ENCODE measurements at places on chromosomes 16 and 17.

GRCh38 chr17:6508519-6509030, 47.8 kb downstream of the PITPNM3 start:
- DNase-seq = no peak

DNA sequence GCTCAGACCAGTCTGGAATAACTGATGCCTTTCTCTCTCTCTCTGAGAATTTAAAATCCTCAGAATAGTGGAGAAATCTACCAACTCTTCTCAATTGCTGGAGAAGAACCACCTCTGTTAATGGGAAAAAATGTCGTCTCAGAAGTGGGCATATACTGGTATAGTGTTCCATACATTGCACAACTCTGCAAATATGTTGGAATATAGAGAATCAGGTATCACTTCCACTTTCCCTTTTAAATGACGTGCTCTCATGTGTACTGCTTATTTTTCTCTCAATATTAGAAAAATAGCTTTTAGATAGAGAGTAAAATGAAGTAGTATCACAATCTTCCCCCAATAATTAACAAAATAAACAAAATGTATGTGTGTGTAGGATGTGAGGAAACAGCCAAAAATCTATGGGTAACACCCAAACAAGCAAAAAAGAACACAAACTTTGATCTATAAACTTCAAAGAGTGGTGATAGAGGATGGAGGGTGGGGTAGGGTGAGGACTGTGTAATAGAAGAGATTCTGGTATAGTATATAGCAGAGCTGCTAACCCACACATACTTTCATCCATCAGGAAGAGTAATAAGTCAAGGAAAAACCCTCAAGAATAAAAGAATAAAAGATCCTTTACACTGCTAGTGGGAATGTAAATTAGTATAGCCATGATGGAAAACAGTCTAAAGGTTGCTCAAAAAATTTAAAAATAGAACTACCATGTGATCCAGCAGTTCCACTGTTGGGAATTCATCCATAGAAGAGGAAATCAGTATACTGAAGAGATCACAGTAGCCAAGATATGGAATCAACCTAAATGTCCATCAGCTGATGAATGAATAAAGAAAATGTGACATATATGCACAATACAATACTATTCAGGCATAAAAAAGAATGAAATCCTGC, 46.9 kb downstream of the NFATC3 start:
- no peak for DNase-seq

DNA sequence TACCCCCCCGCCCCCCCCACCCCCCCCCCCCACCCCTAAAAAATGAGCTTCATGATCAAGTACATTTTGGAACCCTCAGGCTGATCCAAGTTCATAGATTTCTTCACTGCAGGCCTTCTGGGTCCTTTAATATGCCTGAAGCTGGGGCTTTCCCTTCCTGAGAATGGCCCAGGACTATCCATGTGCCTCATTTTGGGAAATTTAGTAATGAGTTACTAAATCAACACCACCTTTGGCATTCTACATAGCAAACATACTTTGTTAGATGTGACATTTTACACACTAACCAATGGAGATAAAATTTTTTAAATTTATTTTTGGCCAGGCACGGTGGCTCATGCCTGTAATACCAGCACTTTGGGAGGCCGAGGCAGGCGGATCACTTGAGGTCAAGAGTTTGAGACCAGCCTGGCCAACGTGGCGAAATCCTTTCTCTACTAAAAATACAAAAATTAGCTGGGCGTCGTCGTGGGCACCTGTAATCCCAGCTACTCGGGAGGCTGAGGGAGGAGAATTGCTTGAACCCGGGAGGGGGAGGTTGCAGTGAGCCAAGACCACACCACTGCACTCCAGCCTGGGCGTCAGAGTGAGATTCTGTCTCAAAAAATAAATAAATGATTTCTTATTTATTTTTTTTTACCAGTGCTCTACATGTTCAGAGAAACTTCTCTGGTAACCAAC, 14.0 kb downstream of the HERPUD1 start:
- DNase-seq = no peak

DNA sequence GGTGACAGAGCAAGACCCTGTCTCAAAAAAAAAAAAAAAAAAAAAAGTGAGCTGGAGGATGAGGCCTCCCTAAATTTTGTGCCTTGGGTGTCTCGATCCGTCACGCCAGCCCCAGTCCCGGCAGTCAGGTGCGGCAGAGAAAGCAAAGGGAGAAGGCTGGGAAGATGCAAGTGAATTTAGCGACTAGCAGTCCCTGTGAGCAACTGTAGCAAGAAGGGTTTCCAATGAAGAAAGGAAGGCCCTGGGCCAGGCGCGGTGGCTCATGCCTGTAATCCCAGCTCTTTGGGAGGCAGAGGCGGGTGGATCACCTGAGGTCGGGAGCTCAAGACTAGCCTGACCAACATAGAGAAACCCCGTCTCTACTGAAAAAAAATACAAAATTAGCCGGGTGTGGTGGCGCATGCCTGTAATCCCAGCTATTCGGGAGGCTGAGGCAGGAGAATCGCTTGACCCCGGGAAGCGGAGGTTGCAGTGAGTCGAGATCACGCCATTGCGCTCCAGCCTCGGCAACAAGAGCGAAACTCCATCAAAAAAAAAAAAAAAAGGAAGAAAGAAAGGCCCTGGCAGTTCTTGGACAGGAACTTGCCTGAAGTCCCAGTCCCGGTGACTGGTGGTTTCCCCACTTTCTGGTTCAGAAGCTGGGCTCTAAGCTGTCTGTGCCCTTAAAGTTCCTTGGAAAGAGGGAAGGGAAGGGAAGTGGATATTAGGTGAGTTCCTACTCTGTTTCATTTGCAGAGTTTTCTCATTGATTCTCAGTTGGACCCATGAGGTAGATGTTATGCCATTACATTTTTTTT, 1.8 kb upstream of the QPRT start:
- DNase-seq = no peak

- DNase-seq = no peak
Observed at GRCh38 chr16:2587891-2588565, 50.2 kb downstream of the PDPK1 start.
